ENCODE measurements at places on chromosomes 16 and 17. TPM values are rescaled to one million over a fixed set of nuclear protein-coding genes. Genes with fewer than 3 reads are reported as not detected.

DNA sequence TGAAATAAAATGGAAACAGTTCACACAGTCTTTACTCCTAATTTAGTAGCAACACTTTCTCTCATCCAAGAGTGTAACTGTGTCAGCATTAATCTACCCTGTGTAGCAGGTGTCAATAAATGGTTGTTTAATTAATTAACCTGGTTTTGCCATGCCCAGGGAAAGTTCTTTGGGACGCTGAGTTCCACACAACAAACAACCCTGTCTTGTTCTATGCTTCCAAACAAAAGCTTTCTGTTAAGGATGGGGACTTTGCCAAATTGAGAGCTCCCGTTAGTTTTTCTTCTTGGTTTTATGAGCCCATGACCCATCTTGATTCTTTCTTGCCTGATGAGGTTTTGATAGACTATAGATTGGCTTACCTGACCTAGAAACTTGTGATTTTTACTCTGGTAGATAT lies 530.1 kb downstream of the KCNJ2 start:
- no peak overlapping the region for H3K27ac ChIP-seq
- H3K4me1 ChIP-seq: no peaks in the 10 kb centered on the region
- H3K27me3 ChIP-seq: no peaks in the 10 kb centered on the region
- no peak for DNase-seq

- no peak overlapping the region for H3K27ac ChIP-seq
- no peaks in the 10 kb centered on the region for H3K27me3 ChIP-seq
- no peaks in the 10 kb centered on the region for H3K36me3 ChIP-seq
- peaks cover 1% of the 10 kb centered on the region for H3K4me1 ChIP-seq
Observed at GRCh38 chr17:75764417-75764710, 628 bp downstream of the GALK1 start.

GRCh38 chr17:42282478-42283080 lies 5.7 kb upstream of the STAT5A start:
- no peak for DNase-seq
- H3K27me3 ChIP-seq: no peaks in the 10 kb centered on the region
- H3K27ac ChIP-seq: peak overlapping the region; percentile 78
- peaks cover 32% of the 10 kb centered on the region for H3K4me1 ChIP-seq

The CEMP1 gene
- total RNA-seq: 1.6 TPM

The IL34 gene
- total RNA-seq: 0.36 TPM

DNA sequence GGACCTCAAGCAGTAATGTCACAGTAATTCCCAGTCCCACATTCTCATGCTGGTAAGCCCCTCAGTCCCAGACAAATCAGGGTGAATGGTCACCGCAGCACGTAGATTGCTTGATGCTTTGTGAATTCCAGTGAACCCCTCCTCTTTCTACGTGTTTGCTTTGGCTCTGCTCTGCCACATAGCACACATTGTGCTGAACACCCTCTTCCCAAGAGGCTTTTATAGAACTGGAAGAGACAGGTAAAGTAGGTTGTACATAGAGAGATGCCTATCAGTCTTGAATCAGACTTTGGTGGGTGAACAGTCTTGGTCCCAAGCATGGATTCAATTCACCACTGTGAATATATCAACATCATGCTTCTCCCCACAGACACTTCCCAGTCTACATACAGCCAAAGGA lies 579 bp upstream of the KRTAP9-6 start:
- H3K27me3 ChIP-seq: no peaks in the 10 kb centered on the region
- H3K4me3 ChIP-seq: no peak overlapping the region
- H3K36me3 ChIP-seq: no peaks in the 10 kb centered on the region
- peaks cover 21% of the 10 kb centered on the region for H3K4me1 ChIP-seq
- no peak overlapping the region for H3K27ac ChIP-seq

GRCh38 chr16:30985401-30986128 lies 558 bp downstream of the HSD3B7 start:
- peaks cover 25% of the 10 kb centered on the region for H3K36me3 ChIP-seq
- no peak overlapping the region for H3K27ac ChIP-seq
- no peak for DNase-seq
- no peaks in the 10 kb centered on the region for H3K27me3 ChIP-seq
- H3K4me3 ChIP-seq: no peak overlapping the region
- H3K4me1 ChIP-seq: no peaks in the 10 kb centered on the region

The PLA2G10 gene
- total RNA-seq: not detected

The MPV17L gene
- total RNA-seq: not detected

The KRTAP4-6 gene
- total RNA-seq: not detected

GRCh38 chr16:35485915-35486314 lies 2026.5 kb downstream of the TP53TG3F start:
- H3K27ac ChIP-seq: no peak overlapping the region
- H3K4me3 ChIP-seq: no peak overlapping the region
- no peaks in the 10 kb centered on the region for H3K36me3 ChIP-seq
- H3K4me1 ChIP-seq: no peaks in the 10 kb centered on the region
- no peaks in the 10 kb centered on the region for H3K27me3 ChIP-seq

DNA sequence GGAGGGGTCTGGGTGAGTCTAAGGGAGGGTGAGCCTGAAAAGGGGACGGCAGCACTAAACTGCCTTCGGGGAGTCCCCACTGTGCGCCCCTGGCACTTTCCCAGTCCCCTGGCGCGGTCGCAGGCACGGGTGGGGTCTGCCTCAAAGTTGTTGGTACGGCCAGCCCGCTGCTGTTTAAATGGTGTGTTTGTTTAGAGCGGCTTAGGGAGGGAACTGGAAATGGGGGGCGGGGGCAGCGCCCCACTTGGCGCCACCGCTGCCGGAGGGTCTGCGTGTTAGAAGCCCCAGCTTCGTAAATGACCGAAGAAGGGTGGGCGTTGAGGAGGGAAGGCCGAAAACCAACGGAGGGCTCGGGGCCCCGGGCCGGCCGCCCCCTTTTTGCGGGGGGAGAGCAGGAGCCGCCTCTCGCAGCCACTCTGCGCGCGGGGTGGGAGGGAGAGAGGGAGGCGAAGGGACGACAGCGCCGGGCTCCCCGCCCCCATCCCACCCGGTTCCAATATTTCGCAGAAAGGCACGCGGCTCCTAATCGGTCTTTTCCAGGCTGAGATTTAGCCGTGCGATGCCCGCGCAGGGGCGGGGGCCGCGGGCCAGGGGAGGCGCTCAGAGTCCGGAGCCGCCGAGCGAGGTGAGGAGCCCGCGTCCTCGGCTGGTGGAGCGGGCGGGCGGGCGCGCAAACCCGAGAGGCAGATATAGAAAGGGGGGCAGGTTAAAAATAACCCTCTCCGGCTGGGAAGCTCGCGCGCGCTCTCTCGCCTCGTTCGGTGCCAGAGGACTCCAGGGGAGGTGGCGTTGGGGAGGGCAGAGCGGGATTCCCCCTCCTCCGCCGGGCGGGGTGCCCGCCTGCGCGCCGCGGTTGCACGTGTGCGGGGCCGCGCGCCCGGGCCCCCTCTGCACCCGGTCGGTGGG lies 54.9 kb downstream of the SREBF1 start:
- H3K4me3 ChIP-seq: peak overlapping the region; percentile 74
- no peak overlapping the region for H3K27ac ChIP-seq
- peak; percentile 50 for DNase-seq
- no peaks in the 10 kb centered on the region for H3K36me3 ChIP-seq
- no peaks in the 10 kb centered on the region for H3K27me3 ChIP-seq
- peaks cover 22% of the 10 kb centered on the region for H3K4me1 ChIP-seq

The BANP gene
- 85.2 TPM for total RNA-seq

DNA sequence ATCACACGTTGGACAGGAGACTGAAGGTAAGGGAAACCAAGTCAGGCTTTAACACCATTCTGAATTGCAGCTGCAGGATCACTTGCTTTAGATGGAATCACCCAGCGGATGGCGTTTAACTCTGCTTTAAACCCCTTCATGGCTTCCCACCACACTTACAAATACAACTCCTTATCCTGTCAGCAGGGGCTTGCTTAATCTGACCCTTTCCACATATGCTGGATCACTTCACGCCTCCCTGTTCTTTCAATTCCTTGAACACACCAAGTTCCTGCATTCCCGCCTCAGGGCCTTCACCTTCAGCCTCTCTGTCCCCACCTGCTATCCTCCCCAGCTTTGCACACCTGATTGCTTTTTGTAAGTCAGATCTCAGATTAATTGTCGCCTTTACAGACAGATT lies 442.2 kb downstream of the MAF start:
- no peak overlapping the region for H3K4me3 ChIP-seq
- H3K36me3 ChIP-seq: no peaks in the 10 kb centered on the region
- H3K27ac ChIP-seq: peak overlapping the region; percentile 66
- H3K4me1 ChIP-seq: peaks cover 9% of the 10 kb centered on the region

DNA sequence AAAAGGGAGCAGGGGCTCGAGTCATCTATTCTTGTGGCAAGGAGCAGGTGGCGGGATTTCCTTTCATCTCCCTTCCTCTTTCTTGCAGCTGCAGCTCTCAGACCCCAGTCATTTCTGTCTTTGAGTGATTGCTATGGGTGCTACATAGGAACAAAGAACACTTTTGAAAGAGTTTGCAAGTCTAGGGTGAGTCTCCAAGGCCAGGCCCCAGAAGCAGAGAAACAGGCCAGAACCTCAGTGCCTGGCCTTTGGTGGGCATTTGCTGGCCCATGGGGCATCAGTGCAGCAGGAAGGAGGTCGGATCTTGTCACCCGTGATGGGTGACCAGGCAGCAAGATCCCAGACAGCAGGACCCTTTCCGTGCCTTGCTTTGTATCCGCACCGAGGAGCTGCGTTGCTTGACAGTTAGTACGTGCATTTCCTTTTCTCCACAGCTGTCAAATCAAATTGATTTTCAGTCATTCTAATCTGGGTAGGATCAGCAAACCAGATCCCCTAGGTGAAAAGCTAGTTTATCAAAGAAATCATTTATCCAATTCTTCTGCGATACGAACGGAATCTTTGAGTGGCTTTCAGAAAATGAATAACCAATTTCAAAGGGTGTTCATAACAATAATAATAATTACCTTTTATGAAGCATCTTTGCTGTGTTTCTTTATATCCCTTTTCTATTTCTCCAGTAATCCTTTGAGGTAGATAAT lies 244.6 kb upstream of the MAF start:
- peaks cover 6% of the 10 kb centered on the region for H3K27me3 ChIP-seq
- H3K4me1 ChIP-seq: peaks cover 1% of the 10 kb centered on the region
- no peak overlapping the region for H3K27ac ChIP-seq
- no peak overlapping the region for H3K4me3 ChIP-seq
- DNase-seq: no peak
- H3K36me3 ChIP-seq: no peaks in the 10 kb centered on the region

DNA sequence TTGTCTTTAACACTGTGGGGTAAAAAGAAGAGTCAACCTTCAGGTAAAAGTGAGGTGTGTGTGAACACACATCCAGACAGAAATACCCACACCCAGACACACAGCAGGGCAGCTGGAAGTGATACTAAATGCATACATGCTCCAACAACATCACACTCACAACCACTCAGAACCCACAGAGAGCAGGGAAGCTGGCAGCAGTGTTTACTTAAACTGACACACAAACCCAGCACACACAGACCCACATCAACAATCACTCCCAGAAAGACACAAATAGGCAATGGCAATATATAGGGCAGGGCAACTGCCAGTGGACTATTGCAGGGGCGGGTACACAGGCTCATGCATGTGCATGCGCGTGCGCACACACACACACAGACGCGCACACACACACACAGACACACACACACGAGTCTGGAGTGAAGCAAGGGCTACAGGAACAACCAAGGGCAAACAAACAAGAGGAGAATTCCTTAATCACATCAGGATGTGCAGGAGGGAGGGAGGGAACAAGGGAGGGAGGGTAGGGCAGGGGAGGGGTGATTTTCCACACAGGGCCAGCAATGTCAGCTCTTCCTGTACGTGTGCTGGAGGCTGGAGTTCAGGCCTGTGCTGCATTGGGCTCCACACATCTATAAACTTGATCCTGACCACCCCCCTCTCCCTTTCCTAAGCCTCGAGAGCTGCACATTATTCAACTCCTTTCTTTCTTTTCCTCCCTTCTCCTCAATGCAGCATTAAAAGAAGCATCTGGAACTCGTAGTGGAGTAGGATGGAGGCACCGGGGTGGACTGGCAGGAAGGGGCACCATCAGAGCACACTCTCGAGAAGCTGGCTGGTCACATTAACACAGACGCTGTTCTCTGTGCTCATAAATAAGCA lies 30.1 kb downstream of the HIC1 start:
- peaks cover 34% of the 10 kb centered on the region for H3K4me1 ChIP-seq
- no peak for DNase-seq
- H3K4me3 ChIP-seq: no peak overlapping the region
- no peaks in the 10 kb centered on the region for H3K27me3 ChIP-seq

- no peaks in the 10 kb centered on the region for H3K36me3 ChIP-seq
- no peak overlapping the region for H3K27ac ChIP-seq
- no peak overlapping the region for H3K4me3 ChIP-seq
- H3K4me1 ChIP-seq: no peaks in the 10 kb centered on the region
Observed at GRCh38 chr17:32970281-32970680, 21.4 kb upstream of the SPACA3 start.

GRCh38 chr17:21167303-21167702 lies 40.5 kb downstream of the DHRS7B start:
- peaks cover 14% of the 10 kb centered on the region for H3K4me1 ChIP-seq
- no peaks in the 10 kb centered on the region for H3K27me3 ChIP-seq
- DNase-seq: no peak
- H3K36me3 ChIP-seq: peaks cover 2% of the 10 kb centered on the region
- no peak overlapping the region for H3K4me3 ChIP-seq
- no peak overlapping the region for H3K27ac ChIP-seq

GRCh38 chr17:66210208-66210574 lies 18.3 kb upstream of the CEP112 start:
- H3K27ac ChIP-seq: no peak overlapping the region
- no peak overlapping the region for H3K4me3 ChIP-seq
- no peaks in the 10 kb centered on the region for H3K36me3 ChIP-seq
- DNase-seq: no peak

The YPEL2 gene
- 75.0 TPM for total RNA-seq

The ZG16 gene
- total RNA-seq: not detected

GRCh38 chr16:51031598-51031997 lies 119.5 kb downstream of the SALL1 start:
- no peak overlapping the region for H3K27ac ChIP-seq
- H3K4me1 ChIP-seq: no peaks in the 10 kb centered on the region
- peaks cover 2% of the 10 kb centered on the region for H3K27me3 ChIP-seq
- no peaks in the 10 kb centered on the region for H3K36me3 ChIP-seq
- DNase-seq: no peak

The PYY gene
- not detected for total RNA-seq

GRCh38 chr17:2232244-2232638 lies 71.3 kb downstream of the SMG6 start:
- DNase-seq: no peak
- H3K4me1 ChIP-seq: peaks cover 27% of the 10 kb centered on the region
- no peak overlapping the region for H3K27ac ChIP-seq
- H3K27me3 ChIP-seq: no peaks in the 10 kb centered on the region

DNA sequence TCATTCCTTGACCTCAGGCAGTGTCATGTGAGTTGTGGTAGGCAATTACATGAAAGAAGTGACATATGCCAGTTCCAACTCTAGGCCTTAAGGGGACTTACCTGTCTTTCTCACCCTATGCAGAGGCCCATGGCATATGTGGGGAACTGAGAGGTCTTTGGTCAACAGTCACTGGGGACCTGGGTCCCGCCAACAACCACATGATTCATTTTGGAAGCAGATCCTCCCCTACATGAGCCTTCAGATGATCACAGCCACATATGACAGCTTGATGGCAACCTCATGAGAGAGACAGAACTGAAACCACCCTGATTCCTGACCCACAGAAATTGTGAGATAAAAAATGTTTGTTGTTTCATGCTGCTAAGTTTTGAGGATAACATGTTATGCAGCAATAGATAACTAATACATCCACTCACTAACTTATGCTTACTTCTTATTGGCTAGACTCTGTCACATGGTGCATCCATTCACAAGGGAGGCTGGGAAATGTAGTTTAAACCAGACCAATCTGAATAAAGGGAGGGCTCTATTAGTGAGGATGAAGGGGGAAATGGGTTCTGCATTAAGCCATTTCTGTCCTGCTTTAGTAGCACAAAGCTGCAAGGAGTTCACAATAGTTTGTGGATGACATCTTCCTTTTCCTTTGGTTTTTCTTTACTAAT lies 298.2 kb downstream of the HAPSTR1 start:
- DNase-seq: no peak
- H3K27ac ChIP-seq: no peak overlapping the region
- H3K36me3 ChIP-seq: no peaks in the 10 kb centered on the region
- no peaks in the 10 kb centered on the region for H3K4me1 ChIP-seq
- no peak overlapping the region for H3K4me3 ChIP-seq
- H3K27me3 ChIP-seq: peaks cover 6% of the 10 kb centered on the region

Measured in naive thymus-derived CD8-positive, alpha-beta T cell (primary cell).